ENCODE measurements at places on chromosomes 2 and 18.
A peak's percentile ranks its signal among the peaks of the same experiment; 100 is the strongest.

DNA sequence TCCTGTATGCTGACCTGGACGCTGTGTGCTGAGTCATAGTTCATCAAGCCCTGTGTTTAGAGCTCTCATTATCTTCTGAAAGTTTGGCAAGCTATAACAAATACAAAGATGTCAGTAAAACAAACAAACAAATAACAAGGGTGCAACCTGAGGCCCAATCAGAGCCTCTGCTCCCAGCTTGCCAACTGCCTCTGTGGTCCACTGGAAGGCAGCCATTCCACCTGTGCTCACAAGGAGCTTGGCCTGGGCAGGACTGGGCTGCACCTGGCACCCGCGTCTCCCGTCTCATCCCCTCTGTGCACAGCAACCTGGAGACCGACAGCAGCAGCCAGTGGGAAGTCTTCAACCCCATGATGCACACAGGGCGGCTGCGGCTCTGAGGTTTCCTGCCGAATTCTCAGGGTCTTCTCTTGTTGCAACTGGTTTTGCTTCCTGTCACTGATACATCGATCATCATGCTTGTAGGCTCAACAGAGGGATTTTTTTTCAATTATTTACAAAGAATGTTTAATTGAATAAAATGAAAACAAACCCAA, 97.8 kb downstream of the TMEM18 start:
- peak; percentile 5 for DNase-seq

GRCh38 chr18:6397931-6398566, 16.7 kb downstream of the L3MBTL4 start:
- no peak for DNase-seq

GRCh38 chr2:170822290-170823087, 5.8 kb downstream of the GAD1 start:
- no peak for DNase-seq

DNA sequence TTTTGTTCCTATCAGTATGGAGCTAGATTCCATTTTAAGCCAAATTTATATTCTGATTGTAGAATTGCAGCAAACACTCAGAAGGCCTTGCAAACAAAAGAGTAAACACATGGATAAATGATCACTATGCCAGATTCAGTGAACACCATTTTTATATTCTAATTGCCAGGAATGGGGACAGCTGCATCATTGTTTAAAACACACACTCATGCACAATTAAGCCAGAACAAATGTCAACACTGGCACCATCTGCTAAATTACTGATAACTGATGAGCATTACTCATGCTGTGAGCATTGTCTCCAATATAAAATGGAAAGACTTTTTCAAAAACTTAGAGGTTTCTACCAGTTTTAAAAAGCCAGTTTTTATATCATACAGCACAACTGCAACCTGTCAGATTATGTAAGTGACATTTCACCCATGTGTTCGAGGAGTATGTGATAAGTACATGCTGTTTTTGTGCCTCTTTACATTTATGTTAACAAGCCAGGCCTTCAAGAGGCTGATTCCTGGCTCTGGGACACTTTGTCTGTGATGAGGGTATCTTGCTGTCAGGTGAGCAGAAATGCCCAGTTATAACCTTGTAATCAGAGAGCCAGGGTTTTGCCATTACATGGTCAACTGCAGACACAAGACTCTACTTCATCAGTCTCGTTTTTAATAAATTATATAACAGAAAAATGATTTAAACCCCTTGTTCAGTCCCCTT, 4.4 kb upstream of the ST8SIA5 start:
- peak; percentile 90 for DNase-seq

- DNase-seq, result no peak
Measured at GRCh38 chr18:7470101-7470500, 97.0 kb upstream of the PTPRM start.

DNA sequence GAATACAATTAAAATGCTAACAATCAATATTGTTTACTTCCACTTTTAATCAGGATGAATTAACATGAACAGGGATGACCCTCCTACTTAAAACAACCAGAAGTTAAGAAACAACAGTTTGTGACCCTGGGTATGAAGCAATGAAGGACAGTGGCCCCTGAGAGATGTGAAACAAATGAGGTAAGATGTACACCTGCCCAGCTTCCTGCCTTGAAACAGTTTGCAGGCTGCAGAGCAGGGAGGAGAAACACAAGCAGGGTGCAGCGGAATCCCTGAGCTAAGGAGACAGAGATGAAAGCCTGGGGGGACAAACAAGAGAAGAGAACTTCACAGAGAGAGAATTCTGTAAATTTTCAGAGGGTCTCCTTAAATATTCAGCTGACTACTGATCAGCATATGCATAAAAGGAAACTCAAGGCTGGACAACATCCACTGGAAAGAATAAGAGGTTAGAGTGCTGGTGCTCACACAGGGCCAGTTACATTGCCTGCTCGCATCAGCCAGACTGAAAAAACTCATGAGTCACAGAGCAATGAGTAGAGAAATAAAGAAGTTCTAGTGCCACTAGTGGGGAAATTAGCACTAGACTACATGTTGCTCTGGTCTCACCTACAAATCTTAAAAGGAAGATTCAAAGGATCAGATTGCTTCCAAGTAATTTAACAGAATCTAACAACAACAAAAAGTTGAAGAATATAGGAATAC, 106.4 kb downstream of the PID1 start:
- no peak for DNase-seq

DNA sequence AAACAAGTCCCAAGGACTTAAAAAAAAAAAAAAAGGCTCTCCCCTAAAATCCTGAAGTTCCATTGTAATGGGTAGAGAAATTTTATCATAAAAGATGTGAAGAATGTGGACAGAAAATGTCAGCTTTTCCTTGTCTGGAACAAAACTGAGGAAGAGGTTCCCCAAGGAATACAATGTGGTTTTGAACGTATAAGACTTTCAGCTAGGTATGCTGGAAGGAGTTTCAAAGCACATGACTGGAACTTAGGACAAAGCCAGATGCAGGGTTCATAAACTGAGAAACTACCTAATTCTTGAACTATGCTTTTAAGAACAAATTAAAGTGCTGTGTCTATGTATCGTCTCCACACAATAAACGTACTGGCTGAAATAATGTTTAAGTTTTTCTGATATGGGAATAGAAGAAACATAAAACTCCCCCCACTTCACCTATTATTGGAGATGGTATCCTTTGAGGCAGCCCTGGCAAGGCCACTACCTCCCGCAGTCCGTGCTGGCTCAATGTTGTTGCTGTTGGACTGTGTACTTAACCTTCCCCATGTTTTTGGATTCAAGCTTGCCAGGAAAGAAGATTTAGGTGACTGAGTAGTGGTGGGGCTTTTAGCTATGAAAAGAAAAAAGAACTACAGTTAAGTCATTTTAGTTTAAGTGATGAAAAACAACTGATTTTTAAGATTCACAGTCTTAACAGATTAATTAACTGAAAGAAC, 84.2 kb upstream of the DNER start:
- DNase-seq, result no peak

DNA sequence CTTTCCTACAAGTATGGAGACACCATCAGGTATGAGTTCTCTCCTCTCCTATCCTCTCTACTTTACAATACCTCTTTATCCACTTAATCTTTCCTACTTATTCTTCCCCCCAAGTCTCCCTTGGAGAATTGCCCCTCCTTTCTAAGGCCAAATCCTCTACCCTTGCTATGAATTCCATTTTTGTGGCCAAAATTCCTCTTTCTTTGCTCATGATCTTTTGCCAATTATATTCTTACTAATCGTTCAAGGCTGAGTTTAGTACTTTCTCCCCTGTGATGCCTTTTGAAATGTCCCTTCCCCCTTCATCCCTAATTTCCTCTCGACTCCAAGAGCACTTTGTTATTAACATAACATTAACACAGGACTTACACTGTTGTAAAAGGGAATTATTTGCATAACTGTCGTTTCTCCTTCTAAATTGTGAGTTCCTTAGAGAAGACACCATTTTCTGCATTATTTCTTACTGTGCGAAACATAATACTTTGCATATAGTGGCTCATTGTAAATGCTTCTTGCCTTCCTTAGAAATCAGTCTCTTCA, 133.4 kb downstream of the KCTD1 start:
- no peak for DNase-seq

DNA sequence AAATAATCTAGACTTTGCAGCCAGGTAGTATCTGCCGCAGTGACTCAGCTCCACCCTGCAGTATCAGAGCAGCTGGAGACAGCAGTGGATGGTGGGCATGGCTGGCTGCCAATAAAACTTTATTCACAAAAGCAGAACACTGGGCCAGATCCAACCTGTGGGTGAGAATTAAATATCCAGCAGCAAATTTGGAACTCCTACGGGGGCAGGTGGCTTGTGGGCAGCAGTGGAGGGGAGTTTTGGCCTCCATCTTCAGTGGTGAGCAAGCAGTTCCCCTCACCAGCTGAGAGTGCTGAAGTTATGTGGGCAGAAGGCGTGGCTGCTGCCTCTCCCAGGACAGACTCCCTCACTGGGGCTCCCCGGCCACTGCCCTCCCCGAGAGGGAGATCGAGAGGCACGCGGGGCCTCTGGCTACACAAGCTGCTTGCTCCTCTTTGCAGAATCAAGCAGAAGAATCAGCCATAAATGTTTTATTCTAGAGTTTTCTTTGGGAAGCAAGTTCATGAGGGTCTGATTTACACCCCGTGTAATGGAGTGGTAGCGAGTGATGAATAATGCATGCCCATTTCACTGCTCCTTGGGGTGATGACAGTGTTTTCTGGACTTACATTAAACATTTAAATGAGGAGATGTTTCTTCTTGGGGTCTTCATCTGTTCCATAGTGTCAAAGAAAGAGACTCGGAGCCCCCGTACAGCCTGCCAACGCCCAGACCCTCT, 204.3 kb downstream of the SEPTIN10 start:
- DNase-seq, result no peak

DNA sequence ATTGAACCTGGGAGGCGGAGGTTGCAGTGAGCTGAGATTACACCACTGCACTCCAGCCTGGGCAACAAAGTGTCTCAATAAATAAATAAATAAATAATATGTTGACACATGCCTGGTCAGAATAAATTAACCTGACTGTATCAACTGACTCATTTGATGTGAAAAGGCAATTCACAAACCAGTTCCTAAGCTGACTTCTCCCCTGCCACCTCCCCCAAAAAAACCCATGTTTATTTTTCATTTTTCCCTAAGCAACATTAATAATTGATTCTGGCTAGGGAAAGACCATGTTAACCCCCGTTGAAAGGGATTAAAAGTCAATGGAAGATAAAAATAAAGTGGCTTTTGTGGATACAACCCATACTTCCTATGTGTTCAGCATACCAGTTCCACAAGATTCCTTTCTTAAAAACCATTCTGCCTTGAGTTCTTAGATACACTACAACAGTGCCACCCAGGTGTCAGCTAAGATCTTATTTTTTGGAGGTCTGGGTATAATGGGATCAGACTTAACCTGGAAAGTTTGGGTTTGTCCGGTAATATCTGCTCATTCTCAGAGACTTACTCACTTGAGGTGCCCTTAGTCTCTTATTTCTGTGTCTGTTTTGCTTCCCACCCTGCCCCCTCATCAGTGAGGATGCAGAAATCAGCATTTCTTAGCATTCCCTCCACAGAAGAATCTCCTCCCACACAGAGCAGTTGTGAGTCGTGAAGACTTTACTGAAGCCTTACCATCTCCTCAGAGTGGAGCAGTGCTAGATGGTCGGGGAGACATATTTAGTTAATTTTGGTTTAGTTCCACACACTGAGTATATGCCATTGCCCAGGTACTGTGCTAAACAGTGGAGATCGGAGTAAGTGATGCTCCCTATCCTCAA, 10.1 kb upstream of the MCFD2 start:
- DNase-seq, result no peak

- no peak for DNase-seq
Measured at GRCh38 chr2:143229411-143229810, 100.2 kb downstream of the ARHGAP15 start.

DNA sequence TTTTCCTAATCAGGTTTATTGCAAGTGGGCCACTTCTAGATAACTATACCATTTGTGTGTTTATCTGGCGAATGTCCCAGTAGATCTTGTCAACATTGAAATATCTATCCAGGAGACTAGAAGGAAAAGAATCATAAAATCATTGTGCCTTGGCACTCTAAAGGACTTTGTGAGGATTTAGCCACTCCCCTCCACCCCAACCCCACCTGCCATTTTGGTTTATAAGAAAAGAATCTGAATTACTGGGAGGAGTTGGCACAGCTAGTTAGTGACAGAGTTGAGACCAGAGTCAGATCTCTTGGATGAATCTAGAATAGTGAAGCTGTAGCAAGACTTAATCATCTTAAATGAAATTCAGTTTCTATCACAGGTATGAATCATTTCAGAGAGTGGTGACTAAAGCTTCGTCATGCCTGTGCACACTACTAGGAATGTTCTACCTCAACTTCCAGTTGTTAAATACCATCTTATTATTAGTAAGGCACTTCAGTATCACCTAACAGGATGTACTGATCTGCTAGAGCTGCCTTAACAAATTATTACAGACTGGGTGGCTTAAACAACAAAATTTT, 212.7 kb upstream of the SLC14A2 start:
- DNase-seq, result no peak

DNA sequence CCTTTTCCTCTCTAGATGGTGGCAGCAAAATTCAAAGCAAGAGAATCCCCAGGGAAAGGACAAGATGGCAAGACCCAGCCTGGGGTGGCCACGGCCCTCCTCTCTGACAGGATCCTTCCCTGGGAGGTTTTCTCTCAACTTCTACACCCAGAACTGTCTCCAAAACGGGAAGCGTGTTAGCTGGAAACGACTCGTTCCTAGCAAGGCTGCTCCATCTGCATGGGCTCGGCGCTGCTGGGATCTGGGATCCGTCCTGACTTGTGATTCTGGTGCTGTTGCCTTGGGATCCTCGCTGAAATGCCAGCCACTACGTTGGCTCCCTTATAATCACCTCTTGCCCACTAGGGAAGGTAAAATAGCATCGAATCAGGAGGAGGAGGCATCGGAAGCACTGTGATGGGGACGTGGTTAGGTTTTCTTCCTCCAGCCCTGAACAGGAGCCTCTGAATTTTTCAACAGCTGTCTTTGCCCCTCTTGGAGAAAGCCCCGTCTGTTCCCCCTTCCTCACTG, 514.8 kb upstream of the MYT1L start:
- no peak for DNase-seq

DNA sequence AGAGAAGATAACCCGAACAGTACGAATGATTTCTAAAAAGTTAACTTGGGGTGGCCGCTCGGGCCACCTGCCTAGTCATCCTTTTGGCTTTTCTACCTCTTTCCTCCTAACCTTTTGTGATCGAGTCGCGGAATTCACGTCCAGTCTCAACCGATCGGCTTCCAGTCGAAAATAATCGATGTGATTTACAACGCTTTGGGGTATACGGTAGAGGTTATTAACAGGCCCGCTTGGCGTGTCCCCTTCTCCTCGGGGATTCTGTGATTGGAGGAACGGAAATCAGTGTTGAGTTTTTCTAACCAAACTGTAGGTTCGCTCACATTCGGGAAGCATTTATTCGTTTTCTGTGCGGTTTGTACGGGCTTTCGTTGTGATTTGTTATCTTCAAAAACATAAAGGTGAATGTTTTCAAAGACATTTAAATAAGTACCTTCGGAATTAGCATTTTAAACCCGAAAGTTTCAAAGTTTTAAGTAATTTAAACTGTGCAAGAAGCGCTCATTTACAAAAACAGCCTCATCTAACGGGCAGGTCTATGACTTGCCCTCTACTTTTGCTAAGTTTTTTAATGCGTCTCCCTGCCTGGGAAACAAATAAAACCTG, 588 bp upstream of the FOXI3 start:
- peak; percentile 29 for DNase-seq
